RPMI7951 (cell line): ENCODE measurements at places on chromosomes 11 and 22.

DNA sequence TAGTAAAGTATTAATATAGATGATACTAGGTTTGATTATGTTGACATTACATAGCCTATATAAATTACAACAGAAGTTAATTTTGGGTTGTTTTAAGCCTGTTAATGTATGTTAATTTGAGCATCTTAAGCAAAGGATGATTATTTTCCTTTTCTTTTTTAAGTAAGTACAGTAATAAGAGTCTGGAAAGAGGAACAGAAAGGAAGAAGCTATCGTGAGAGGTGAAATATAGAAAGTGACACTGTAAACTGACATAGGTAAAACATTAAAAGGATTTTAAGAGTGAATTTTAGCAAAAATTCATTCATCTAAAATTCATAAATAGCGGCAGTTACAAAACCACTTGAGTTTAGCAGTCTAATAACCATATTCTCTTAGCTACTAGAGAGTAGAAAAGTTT is 45.5 kb downstream of the FAR1 start:
- no peak for DNase-seq

GRCh38 chr11:76096552-76096951 is 109.8 kb downstream of the WNT11 start:
- peak; percentile 70 for DNase-seq

- DNase-seq = no peak
Measured at GRCh38 chr11:26319906-26320305, 12.0 kb upstream of the ANO3 start.

DNA sequence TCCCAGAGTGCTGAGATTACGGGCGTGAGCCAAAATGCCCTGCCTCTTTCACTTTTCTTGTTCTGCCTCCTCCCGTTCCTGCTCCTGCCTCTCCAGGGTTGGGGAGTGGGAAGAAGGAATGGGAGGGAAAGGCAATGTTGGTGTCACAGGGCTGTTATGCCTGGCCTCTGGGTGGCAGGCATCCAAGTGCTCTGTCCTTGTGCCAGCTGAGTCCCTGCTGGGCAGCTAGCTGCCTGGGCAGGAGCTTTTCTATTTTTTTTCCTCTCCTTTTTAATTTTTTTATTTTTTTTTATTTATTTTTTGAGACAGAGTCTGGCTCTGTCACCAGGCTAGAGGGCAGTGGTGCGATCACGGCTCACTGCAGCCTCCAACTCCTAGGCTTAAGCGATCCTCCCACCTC is 4.1 kb upstream of the SAC3D1 start:
- no peak for DNase-seq

DNA sequence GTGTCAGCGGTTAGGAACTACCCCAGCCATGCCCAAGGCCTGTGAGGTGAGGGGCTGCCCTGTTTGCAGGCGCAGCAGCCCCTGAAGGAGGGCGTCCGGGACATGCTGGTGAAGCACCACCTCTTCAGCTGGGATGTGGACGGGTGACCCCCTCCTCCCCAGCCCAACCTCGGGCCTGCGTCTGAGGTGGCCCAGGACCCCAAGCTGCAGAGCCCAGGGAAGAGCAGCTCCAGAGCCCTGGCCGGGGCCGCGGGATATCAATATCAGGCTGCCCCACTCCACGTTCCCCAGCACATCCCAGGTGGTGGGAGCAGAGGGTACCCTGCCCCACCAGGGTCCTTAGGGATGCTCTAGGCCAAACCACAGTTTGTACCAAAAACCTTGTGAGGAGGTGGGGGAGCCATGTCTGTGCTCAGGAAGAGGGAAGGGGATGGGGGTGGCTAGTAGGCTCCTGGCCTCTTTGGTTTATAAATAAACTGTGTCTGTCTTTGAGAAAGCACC is 39.3 kb downstream of the SGSM3 start:
- no peak for DNase-seq

DNA sequence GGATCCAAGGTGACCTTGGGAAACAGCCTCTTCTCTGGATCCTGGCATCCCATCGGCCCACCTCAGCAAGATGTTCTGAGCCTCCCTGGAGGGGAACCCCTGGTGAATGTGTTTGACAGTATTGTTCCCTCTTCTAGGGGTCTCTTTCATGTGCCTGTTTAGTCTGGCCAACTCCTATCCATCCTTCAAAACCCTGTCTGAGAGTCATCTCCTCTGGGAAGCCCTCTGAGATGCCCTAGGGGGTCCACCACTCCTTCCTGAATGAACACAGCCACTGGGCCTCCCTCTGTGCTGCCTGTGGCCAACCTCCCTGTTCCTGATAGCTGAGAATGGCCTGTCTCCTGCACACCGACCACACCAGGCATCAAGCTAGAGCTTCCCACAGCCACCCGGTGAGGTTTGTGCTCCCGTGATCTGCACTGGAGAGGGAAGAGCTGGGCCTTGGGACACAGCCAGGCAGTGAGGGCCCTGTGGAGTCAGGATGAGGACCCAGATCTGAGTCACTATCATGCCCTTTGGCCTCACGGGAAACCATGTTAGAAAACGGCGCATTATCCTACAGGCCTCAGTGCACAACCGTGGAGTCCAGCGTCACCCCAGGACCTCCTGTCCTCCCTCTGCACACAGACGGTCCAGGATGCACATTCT is 8.8 kb downstream of the WNT7B start:
- peak; percentile 96 for DNase-seq

- peak; percentile 74 for DNase-seq
Measured at GRCh38 chr11:117828611-117829368, 4.2 kb upstream of the FXYD2 start.

GRCh38 chr11:78248903-78249302 is 60.2 kb downstream of the USP35 start:
- no peak for DNase-seq

DNA sequence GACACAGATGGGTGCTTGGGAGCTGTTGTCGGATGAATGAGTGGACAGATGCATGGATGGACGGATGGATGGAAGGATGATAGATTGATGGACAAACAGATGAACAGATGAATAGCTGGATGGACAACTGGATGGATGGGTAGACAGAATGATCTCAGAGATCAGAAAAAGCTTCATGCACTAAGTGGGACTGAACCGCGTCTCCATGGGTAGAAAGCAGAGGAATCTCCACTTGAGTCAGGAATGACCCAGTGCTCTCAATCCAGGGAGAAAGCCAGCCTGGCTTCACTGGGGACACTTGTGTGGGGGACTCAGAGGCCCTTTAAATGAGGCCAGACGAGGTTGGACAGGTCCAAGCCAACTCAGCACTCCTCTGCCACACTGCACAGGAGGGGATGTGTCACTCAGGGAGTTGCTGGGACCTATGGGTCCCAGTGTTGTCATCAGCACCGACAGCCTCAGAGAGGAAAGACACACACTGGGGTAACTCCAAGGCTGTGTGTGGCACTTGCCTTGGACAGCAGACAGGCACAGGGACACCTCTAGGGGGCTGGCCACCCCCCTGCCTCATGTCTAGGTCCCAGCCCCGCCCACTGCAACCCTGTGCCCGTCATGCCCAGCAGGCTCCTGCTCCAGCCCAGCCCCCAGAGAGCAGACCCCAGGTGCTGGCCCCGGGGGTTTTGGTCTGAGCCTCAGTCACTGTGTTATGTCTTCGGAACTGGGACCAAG is 5.6 kb downstream of the IGLL5 start:
- no peak for DNase-seq

DNA sequence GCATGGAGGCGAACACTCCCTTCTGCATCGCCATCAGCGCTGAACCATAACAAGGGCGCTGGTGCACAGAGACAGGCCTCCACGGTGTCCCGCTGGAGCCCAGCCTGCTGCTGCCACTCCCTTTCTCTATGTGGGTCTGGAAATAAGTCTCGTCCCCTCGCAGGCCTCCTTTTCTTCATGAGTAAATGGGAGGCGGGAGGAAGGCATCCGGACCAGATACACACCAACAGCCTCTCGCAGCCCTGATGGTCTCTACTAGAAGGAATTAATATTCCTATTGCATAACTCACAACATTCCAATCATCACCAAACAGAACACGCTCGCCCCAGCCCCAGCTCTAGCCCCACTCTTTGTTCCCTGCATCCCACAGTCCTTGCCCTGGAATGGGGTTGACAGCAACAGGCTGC is 14.9 kb downstream of the RASD2 start:
- no peak for DNase-seq

DNA sequence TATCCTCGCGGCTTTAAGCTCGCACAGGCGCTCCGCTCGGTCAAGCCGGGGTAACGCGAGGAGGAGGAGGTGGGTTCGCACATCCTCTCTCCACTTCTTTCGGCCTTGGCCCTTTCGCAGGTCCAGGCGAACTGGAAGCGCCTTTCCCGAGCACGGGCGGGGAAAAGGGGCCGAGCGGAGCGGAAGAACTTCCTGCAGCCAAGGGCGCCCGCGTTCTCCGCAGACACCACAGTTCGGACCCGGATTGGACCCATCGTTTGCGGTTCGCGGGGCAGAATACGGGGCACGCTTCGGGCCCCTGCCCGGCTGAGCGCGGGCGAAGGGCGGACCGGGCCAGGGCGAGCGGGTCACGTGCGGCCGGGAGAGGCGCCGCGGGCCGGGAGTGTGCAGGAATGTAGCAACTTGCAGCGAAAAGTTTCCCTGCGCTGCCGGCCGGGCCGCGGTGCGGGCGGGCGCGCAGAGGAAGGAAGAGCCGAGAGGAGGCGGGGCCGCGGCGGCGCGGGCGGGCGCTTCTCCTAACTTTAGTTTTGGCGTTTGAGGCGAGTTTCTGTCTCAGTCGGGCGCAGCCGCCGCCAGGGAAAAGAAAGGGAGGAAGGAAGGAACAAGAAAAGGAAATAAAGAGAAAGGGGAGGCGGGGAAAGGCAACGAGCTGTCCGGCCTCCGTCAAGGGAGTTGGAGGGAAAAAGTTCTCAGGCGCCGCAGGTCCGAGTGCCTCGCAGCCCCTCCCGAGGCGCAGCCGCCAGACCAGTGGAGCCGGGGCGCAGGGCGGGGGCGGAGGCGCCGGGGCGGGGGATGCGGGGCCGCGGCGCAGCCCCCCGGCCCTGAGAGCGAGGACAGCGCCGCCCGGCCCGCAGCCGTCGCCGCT is at the start of gene YAP1:
Gene YAP1, plus strand, starts transcription at position 552 of the 865 bp plus-strand sequence. CDS start 402 bp downstream, outside the sequence.
- peak; percentile 96 for DNase-seq

DNA sequence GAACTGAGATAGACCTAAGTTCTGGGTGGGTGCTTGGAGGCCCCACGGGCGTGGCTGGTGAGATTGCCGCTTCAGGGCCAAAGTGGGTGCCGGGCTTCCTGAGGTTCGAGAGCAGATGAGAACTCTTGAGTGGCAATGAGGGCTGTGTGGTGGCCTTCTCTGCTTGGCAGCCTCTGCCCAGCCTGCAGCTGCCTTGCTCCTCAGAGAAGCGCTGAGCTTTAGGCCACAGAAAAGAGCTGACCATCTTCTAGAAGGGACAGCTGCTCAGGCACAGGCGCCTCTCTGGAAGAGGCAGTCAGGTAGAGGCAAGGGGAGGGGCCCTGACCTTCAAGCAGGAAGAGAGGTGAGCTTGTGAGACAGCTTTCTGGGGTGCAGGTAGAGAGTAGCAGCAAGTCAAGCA is 72.8 kb downstream of the MED15 start:
- DNase-seq = no peak

DNA sequence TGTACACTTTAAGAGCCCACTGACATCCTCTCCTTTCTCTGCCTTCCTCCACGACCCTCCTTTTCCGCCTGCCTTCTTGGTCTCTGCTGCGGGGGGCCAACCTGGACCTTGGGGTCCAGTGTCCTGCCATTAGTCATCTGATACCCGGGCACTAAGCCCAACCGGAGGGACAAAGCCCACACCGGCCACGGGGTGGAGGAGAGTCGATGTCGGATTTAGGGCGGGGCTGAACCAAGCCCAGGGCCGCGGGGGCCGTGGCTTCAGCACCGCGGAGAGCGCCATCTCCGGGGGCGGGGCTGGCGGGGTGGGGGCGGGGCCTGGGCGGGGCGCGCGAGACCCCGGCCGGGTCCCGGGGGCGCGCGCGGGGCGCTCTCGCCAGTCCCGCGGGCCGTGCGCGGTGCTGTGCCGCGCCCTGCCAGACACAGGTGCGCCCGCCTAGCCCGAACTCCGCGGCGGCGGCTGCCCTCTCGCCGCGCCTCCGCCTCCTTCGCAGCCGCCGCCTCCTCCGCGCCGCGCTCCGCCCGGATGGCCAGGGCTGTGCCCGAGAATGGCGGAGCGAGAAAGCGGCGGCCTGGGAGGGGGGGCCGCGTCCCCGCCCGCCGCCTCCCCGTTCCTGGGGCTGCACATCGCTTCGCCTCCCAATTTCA is at the start of gene MAPK8IP1:
Gene MAPK8IP1, plus strand, starts transcription at position 378 of the 647 bp plus-strand sequence. Its CDS starts 170 bp downstream, at position 548.
- peak; percentile 23 for DNase-seq

DNA sequence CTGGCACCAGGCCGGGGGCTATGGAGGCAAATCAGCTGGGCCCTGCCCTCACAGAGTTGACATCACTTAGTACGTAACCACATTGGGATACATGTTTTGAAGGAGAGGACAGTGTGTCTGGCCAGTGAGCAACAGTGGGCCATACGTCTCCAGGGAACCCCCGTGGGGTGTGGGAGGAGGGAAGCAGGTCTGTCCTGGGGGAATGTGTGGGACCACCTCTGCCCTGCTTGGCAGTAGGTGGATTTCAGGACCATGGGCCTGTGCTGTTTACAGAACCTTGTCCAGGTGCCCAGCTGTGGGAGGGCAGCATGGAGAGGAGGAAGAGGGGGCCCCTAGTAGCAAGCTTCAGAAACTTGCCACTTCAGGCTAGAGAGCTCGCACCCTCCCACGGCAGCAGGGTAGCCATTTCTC is 21.0 kb downstream of the P2RY2 start:
- no peak for DNase-seq

DNA sequence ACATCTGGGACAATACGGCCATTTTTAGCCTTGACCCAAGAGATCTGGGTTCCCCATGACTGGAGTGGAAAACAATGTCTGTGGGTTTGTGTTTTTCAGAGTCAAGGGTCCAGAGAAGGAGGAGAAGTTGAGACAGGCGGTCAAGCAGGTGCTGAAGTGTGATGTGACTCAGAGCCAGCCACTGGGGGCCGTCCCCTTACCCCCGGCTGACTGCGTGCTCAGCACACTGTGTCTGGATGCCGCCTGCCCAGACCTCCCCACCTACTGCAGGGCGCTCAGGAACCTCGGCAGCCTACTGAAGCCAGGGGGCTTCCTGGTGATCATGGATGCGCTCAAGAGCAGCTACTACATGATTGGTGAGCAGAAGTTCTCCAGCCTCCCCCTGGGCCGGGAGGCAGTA is 15.7 kb downstream of the NNMT start:
- DNase-seq = no peak

- DNase-seq = peak; percentile 37
Measured at GRCh38 chr22:19970479-19971275, 29.1 kb upstream of the TXNRD2 start.

DNA sequence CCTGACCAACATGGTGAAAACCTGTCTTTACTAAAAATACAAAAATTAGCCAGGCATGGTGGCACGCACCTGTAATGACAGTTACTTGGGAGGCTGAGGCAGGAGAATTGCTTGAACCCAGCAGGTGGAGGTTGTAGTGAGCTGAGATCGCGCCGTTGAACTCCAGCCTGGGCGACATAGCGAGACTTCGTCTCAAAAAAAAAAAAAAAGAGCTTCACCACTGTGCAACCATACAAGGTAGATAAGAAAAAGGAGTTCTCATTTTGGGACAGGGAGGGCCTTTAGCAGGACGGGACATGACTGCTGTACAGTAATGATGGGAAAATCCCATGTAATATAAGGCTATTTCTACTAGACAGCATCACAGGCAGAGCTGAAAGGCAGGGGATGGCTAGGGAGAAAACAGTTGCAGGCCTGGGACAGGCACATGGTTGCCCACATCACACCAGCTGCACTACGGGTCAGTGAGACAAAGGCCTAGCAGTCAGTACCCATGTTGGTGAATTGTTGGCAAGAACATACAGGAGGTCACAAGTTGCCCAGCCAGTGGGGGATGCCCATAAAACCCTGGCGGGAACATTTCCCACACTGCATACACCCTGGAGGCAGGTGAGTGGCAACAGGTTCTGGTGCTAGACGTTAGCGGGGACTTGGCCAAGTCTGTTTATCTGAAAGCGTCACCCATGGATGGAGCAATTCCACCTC is 5.4 kb downstream of the TANGO2 start:
- DNase-seq = no peak

- peak; percentile 74 for DNase-seq
Measured at GRCh38 chr11:69700278-69701140, 3.3 kb downstream of the FGF19 start.
